Activated naive CD8-positive, alpha-beta T cell treated with anti-CD3 and anti-CD28 coated beads, Interleukin-2, amount 10 ng/mL, durations not matched to agents 7 days and 5 days (primary cell): ENCODE measurements at places on chromosomes 4 and X. TPM values are rescaled to one million over a fixed set of nuclear protein-coding genes. Genes with fewer than 3 reads are reported as not detected.

Gene GSX2
- not detected for total RNA-seq

Gene PPP4R3C
- not detected for total RNA-seq

Gene CDS1
- 0.33 TPM for total RNA-seq

Gene ANXA3
- 5.1 TPM for total RNA-seq

Gene RAB41
- not detected for total RNA-seq

Gene TMEM150C
- total RNA-seq, result not detected

Gene SLC2A9
- 0.77 TPM for total RNA-seq

Gene CT45A10
- total RNA-seq, result not detected

Gene ETDA
- total RNA-seq, result not detected

Gene SHROOM4
- not detected for total RNA-seq

Gene ENPP6
- 0.89 TPM for total RNA-seq

Gene PROM1
- not detected for total RNA-seq

Gene FAM50A
- 70.3 TPM for total RNA-seq

Gene BEND4
- 0.77 TPM for total RNA-seq

Gene PPEF2
- total RNA-seq, result 0.17 TPM

Gene PDLIM5
- total RNA-seq, result 31.6 TPM

Gene TCP11X2
- total RNA-seq, result not detected

Gene PTCHD1
- not detected for total RNA-seq

Gene SGMS2
- total RNA-seq, result not detected

Gene PSAPL1
- not detected for total RNA-seq

Gene DMP1
- total RNA-seq, result not detected
